ENCODE measurements at places on chromosomes 16 and 17.

GRCh38 chr17:6046931-6047330 is 23.2 kb upstream of the WSCD1 start:
- no peak for DNase-seq

DNA sequence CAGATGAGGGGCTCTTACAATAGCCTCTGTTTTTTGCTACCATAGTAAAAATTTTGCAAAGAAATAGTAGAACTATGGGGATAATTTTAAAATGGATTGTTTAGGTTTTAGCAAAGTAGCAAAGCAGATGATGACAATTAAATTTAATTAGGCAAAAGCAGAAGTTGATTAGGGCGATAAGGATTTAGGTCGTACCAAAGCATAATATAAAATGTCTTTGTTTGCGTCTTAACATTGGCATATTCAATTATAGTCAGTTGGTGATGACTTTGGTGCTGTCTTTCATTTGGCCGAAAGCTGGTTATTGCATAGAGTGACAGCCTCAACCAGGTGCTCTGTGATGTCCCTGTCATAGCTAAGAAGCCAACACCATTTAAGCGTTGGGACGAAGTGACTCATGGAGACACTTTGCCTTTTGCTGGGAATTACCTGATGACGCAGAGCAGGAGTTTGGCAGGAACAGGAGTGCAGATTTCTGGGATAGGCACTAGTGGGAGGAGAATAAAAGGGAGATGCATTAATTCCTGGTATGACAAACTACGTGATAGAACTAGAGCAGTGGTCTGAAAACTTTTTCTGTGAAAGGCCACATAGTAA is 38.3 kb downstream of the MAP2K6 start:
- DNase-seq: no peak

DNA sequence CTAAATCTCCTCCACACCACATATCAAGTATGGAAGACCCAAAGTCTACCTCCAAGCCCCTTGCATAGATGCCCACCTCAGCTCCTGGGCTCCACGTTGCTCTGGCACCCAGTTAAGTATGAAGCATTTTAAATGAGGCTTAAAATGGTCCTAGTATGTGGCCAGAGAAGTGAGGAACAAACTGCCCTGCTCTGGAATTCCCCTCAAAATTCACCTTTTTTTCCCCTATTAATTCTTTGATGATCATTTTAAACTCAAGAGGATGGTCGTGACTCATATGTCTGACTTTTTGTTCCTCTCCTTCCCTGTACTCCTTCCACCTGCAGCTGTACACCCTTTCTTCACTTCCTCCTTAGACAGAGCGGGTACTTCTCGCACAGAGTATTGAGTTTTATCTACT is 234.5 kb upstream of the MYOCD start:
- DNase-seq: no peak

- no peak for DNase-seq
Observed at GRCh38 chr17:72101526-72101925, 19.3 kb upstream of the SOX9 start.

DNA sequence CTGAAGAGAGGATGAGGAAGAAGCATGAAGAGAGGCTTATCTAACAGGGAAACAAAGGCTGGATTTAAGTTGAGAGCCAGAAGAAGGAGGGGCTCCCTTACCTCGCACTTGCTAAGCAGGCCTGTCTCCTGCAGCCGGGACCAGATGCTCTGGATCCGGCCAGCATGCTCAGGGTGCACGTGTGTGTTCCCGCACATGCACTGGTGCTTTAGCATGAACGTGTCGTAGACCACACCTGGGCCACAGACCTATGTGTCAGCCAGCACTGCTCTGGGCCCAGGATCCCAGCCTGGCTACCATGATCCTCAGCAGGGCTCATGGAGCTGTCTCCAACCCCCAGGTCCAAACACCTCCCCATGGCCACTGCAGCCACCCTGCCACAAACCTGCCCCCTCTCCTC is 14.4 kb downstream of the G6PC3 start:
- DNase-seq: no peak

All from NCI-H2107 (cell line).